Heart right ventricle (tissue), 16 donors: ENCODE measurements at places on chromosomes 4 and X. TPM values are rescaled to one million over a fixed set of nuclear protein-coding genes. Genes with fewer than 3 reads are reported as not detected.

The BMX gene
- 2.7 TPM for total RNA-seq

The ACE2 gene
- total RNA-seq, result 36.9 TPM

The SSX4B gene
- total RNA-seq, result not detected

The EDA2R gene
- total RNA-seq, result 0.51 TPM

The CSAG3 gene
- not detected for total RNA-seq

DNA sequence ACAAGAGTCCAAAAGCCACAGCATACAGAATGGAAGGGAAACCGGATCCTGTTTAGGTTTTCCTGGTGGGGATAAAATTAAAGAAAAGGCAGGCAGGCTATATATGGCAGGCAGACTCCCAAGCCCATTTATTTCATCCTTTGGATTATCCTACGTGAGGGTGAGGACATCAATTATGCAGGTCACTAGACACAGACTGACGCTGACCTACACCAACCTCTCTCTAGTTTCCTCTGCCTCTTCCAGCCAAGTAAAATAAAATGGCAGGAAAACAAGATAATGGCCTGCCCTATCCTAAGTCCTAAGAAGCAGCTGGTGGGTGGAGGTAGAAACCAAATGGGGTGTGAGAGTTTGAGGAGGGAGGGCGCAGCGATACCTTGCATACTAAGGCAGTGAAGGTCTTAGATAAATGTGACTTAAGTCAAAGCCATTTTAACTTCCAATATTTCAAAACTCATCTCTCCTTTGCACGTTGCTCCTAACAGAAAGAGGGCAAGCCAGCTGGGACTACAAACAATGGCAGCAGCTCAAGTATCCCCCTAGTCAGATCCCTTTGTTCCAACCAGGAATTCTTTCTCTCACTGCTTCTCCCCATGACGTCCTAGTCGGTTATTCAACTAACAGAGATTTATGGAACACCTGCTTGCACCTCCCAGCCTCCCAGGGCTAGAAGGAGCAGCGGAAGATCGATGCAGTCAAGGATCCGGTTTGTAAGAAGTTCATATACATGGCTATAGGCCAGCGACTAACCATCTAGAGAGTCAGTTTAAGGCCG is 72.8 kb downstream of the IRF2 start:
- peaks cover 85% of the 10 kb centered on the region for H3K4me1 ChIP-seq
- H3K36me3 ChIP-seq, result peaks cover 4% of the 10 kb centered on the region
- no peak overlapping the region for H3K27ac ChIP-seq
- no peak for DNase-seq
- H3K4me3 ChIP-seq, result no peak overlapping the region

DNA sequence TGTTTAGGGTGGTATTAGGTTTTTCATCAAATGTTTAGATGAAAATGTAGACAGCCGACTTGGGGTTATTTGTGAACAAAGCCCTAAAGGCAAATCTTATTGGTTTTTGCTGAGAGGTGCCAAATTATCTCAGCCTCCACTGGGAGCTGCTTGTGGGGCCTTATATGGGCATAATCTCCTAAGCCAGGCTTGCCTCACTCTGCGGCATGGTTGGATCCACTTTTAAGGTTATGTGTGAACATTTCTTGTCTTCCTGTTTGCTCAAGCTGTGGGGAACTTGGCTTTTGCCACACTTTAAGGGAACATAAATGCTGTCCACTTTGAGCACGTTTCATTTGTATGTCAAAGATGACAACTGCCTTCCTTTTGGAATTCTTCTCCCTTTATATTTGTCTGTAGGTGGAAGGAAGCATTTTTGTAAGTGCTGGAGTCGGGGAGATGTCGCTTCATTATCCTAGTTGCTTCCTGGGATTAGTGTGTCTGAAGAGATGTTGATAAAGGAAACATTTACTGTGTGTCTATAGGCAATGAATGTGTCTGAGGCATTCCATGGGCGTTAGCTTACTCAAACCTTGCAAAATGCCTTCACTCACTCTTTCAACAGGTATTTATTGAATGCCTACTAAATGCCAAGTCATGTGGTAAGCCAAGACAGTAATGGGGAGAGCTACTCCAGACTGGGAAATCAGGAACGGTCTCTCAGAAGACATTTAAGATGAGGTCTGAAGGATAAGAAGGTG is 78.3 kb downstream of the SLC9A6 start:
- H3K27ac ChIP-seq, result no peak overlapping the region
- peak; percentile 12 for DNase-seq
- H3K36me3 ChIP-seq, result no peaks in the 10 kb centered on the region
- H3K4me1 ChIP-seq, result peaks cover 24% of the 10 kb centered on the region

GRCh38 chr4:165375465-165375864 is 3.3 kb upstream of the CPE start:
- H3K27ac ChIP-seq, result no peak overlapping the region
- H3K4me1 ChIP-seq, result peaks cover 4% of the 10 kb centered on the region
- H3K27me3 ChIP-seq, result peaks cover 50% of the 10 kb centered on the region
- DNase-seq, result no peak

DNA sequence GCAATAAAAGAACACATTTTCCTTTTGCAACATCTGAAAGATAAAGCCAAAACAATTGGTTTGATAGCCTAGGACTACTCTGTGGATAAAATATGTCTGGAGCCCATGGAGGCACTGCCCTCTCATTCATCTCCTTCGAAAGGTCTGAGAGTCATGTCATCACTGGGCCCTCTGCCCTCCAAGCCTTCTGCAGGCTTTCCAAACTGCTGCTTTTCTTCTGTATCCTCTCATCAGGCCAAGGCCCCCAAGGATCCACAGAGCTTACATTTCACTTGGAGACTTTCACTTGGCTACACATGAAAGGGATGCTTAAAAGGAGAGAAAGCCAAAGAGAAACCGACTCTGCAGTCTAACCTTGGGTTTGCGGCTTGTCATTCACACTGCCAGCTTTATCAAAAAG is 109.9 kb downstream of the SH3RF1 start:
- no peaks in the 10 kb centered on the region for H3K27me3 ChIP-seq
- H3K4me3 ChIP-seq, result no peak overlapping the region
- no peak for DNase-seq
- no peaks in the 10 kb centered on the region for H3K36me3 ChIP-seq
- H3K4me1 ChIP-seq, result no peaks in the 10 kb centered on the region

GRCh38 chr4:13762130-13762529 is 134.6 kb upstream of the BOD1L1 start:
- DNase-seq, result no peak
- no peak overlapping the region for H3K4me3 ChIP-seq
- H3K27ac ChIP-seq, result no peak overlapping the region
- H3K4me1 ChIP-seq, result no peaks in the 10 kb centered on the region
- no peaks in the 10 kb centered on the region for H3K36me3 ChIP-seq

- no peaks in the 10 kb centered on the region for H3K4me1 ChIP-seq
- no peaks in the 10 kb centered on the region for H3K36me3 ChIP-seq
- H3K27me3 ChIP-seq, result no peaks in the 10 kb centered on the region
- H3K4me3 ChIP-seq, result no peak overlapping the region
- DNase-seq, result peak; percentile 12
Observed at GRCh38 chrX:66074920-66075879, 35.3 kb upstream of the VSIG4 start.

DNA sequence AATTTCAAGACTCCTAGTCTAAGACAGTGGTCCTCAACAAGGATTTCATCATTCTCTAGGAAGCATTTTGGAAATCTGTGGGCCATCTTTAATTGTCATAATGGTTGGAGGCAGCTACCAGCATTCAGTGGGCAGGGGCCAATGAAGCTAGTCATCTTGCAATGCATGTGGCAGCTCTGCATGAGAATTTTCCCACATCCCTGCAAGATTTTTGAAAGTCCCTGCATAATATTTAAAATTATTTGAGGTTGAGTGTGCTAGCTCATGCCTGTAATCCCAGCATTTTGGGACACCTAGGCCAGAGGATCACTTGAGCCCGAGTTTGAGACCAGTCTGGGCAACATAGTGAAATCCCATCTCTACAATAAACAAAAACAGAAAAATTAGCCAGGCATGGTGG is 44.0 kb downstream of the PCYT1B start:
- H3K27me3 ChIP-seq, result no peaks in the 10 kb centered on the region
- H3K4me3 ChIP-seq, result no peak overlapping the region
- H3K27ac ChIP-seq, result no peak overlapping the region
- no peaks in the 10 kb centered on the region for H3K36me3 ChIP-seq
